ENCODE measurements at places on chromosomes 7 and 10. TPM values are rescaled to one million over a fixed set of nuclear protein-coding genes. Genes with fewer than 3 reads are reported as not detected.

DNA sequence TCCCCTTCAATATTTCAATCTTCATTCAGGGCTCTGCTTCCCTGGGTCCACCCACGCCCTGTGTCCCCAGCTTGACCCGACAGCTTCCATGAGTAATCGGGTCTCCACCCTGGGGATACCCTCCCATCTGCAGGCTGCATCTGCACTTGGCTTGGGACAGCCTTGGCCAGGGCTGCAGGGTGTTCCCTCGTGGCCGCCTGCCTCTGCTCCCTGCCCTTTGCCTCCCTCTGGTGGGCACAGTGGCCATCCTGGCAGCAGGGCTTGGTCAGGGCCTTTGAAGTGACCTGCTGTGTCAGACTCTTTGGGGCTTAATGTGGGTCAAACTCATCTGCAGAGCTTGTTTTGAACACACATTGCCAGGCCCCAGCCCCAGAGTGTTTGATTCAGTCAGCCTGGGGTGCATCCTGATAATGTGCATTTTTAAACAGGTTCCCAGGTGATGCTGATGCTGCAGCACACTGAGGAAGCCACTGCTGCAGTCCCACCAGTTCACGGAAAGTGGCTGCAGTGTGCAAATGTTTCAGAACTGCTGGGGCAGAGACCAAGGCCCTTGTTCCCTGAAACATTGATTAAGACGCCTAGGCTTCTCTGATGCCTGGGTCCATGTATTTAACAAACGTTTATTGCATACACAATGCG is 80.7 kb upstream of the SEC61G start:
- no peak for DNase-seq

MALRD1 gene
- total RNA-seq = 0.38 TPM

- DNase-seq = no peak
Measured at GRCh38 chr10:85222300-85222699, 893.9 kb downstream of the CCSER2 start.

DNA sequence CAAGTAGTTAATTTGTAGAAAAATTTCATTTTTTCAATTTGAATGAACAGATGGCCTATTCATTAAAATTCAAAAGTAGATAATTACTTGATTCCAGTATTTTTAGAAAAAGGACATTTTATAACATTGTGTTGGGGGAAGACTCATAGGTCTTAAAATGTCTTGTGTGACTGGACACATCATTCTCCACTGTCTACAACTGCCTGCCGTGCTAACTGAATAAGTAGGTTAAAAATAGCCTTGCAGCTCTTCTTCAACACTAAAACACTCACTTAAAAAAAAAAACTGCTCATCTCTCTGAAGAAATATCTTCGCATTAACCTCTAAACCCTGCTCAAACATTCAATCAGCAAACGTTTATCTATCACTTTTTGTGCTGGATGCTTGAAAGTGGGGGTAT is 253.8 kb downstream of the CSTF2T start:
- no peak for DNase-seq

CALY gene
- total RNA-seq = not detected

DNA sequence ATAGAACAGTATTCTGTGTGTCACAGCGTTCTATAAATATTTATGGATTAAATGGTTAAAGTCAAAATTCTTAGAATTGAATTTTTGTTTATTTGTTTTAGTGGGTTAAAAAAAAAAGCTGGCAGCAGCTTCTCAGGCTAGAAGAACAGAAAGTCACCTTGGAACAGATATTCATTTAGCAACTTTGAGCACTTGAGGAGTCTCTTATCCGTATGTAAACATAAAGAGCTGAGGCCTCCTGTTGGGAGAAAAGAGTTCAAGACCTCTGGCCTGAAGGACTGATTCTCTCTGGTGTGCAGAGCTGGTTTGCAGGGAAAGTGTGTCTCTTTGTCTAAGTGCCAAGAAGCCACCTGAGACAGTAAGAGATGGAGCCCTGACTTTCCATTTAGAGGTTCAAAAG is 109.9 kb downstream of the HERPUD2 start:
- no peak for DNase-seq

DNA sequence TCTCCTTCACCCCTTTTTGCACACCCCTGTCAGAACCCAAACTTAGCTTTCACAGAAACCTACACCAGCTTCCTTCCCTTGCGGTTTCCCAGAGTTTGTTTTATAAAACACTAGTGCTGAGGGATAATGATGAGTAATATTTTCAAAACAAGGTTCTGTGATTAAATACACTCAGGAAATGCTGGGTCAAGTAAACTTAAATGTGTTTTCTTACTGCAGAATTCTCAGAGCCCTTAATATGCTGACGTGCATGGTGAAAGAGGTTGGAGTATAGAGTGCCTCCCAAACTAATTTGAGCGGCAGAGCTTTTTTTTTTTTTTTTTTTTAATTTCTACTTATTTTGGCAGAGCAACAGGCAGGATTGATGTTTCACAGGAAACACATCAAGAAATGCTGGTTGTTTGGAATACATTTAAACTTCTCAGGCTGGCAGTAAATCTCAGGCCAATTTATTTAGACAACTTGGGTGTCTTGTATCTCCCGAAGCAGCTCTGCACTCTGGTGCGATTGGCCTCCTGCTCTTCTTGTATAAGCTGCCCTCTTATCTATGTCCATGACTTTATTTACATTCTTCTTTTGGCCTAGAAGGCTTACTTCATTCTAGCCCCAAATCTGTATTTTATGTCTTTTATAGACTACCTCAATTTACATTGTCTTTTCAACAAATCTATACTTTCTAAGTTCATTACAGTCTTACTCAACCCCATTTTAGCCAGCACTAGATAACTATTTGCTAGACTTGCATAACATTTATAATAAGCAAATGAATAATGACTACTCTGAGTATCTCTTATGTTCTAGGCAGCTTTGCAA is 165.4 kb downstream of the BMPER start:
- DNase-seq = no peak

ADRB1 gene
- total RNA-seq = 1.1 TPM

PTPRZ1 gene
- total RNA-seq = 33.6 TPM

GRCh38 chr7:23600236-23600635 is 3.1 kb downstream of the CCDC126 start:
- DNase-seq = no peak

DNA sequence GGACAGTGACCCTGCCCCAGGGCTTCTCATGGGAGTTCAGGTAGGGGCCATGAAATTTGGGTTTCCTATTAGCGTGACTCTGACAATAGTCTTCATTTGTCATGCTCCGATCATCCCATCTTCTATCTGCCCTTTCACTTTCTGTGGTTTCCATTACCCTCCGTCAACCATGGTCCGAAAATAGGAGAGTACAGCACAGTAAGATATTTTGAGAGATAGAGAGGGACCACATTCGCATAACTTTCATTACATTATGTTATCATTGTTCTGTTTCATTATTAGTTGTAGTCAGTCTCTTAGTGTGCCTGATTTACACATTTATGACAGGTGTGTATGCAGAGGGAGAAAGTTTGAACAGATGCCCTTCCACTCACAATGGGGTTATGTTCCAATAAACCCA is 649.2 kb downstream of the SDK1 start:
- DNase-seq = no peak

OGDHL gene
- total RNA-seq = not detected

DNA sequence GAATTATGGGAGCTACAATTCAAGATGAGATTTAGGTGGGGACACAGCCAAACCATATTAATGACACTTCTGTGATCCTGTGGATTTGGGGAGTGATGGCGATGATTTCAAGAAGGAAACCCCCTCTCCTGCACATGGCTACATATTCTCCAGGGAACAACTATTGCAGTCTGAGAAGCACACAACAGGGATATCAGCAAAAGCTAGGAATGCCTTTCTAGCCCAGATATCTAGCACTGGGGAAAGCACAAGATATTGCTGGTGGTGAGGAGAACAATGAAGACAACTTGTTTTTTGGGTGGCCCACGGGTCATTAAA is 24.3 kb downstream of the EPDR1 start:
- DNase-seq = no peak

- DNase-seq = no peak
Measured at GRCh38 chr7:30155481-30155880, 20.7 kb downstream of the MTURN start.

GRCh38 chr7:2824678-2825461 is 19.2 kb downstream of the GNA12 start:
- no peak for DNase-seq

- no peak for DNase-seq
Measured at GRCh38 chr10:129631006-129631405, 164.0 kb downstream of the MGMT start.

DNA sequence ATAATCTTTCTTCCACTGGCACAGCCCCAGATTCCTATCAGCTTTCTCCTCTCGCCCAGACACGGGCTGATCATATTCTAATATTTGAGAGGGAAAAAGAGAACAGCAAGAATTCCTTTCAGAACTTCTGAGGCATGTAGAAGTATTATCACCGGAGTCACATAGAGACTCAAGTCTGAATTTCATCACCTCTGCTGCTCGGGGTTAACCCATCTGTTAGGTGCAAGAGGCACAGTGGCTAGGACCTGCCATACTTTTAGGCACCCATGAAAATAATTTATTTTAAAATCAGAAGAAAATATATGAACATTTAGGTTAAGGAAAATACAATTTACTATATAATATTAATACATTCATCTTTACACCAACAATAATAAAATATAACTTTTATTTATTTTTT is 21.0 kb downstream of the PANK1 start:
- DNase-seq = no peak

GRCh38 chr10:88804083-88804812 is 1.7 kb downstream of the LIPM start:
- DNase-seq = no peak

TMEM60 gene
- 18.8 TPM for total RNA-seq

DLX5 gene
- 1.3 TPM for total RNA-seq

GRCh38 chr7:106520962-106521514 is 139.9 kb downstream of the CCDC71L start:
- DNase-seq = no peak

ZNF804B gene
- total RNA-seq = not detected

- DNase-seq = no peak
Measured at GRCh38 chr7:26995666-26996065, 100.1 kb downstream of the HOXA1 start.

DNA sequence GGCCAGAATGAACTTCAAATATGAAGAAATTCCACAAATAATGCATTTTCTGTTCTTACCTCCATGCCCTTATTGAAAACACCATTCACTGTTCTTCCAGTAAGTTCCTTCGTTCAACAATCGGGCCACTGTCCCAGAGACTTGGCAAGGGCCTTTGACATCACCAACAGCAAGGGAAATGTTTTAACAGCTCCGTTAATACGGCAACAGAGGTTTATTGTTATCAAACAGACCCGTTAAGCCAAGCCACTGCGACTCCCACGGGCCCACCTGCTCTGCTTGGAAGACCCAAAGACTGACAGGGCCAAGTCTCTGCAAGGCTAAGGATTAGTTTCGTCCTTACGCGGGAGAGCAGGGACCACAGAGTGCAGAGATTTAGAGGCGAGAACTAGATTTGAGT is 43.4 kb upstream of the LYZL1 start:
- DNase-seq = no peak

GRCh38 chr7:158811461-158811860 is 17.8 kb downstream of the ESYT2 start:
- no peak for DNase-seq

GRCh38 chr10:126073606-126074005 is 177.2 kb downstream of the FANK1 start:
- no peak for DNase-seq

- no peak for DNase-seq
Measured at GRCh38 chr7:66016131-66016461, 34.1 kb upstream of the GUSB start.

DNA sequence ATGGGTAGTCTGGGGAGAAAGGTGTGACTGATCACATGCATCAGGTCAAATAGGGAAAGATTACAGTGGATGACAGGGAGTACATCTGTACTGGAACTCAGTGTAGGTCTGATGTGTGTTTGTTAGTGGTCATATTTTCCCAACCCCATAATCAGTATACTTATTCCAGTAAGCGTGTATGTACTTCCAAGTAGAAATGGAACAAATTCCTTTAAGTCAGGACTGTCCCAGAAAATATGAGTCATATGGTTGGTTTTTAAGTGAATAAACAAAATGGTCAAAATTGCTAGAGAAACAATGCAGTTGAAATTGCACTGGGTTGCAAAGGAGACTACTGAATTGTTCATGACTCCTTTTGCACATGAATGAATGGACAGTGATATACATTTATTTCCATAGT is 118.8 kb upstream of the MYO3A start:
- no peak for DNase-seq

- no peak for DNase-seq
Measured at GRCh38 chr10:2128991-2129390, 391.7 kb upstream of the ADARB2 start.

DNA sequence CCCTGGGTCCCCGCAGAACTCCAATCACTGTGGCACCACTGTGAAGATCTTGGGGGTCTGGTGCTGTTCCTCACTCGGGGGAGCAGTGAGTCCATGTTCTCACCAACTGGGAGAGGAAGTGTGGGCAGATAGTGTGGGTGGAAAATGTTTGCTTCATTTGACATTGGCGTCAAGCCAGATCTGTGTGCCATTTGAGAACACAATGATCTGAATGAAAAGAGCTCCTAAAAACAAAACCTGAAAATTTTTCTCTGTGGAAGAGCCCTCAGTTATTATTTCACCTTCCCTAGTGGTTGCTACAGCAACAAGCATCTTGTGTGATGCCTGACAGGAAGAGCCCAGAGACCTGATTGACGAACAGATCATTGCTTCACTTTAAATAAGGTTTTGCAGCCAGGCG is 125.6 kb downstream of the VIPR2 start:
- DNase-seq = no peak

- no peak for DNase-seq
Measured at GRCh38 chr10:126080879-126081411, 184.6 kb downstream of the FANK1 start.

DNA sequence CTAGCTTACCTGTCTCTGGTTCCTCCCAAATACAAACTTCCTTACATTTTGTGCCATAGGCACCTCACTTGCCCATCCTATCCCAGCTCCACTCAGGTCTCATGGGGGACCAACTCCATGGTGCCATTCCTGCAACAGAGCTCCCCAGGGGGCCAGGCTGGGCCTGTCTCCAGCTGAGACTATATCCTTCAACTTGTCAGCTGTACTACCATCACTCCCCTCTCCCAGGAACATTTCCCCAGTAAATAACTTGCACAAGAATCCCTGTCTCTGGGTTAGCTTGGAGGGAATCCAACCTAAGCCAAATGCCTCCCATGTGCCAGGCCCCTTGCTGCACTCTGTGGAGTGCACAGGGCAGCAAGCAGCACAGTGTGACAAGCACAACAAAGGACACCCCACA is 33.2 kb downstream of the FRMPD2 start:
- DNase-seq = no peak

STAG3 gene
- 0.95 TPM for total RNA-seq
